Panc1 (cell line): ENCODE measurements at places on chromosomes 16 and 17. TPM values are rescaled to one million over a fixed set of nuclear protein-coding genes. Genes with fewer than 3 reads are reported as not detected.

Gene CDH8
- total RNA-seq = 0.21 TPM

Gene KCNH6
- not detected for total RNA-seq

Gene C17orf113
- 0.74 TPM for total RNA-seq

Gene CACNG3
- not detected for total RNA-seq

Gene RNU2-1
- 4,481 TPM for total RNA-seq

Gene PABPN1L
- total RNA-seq = not detected

Gene RRAD
- total RNA-seq = 4.3 TPM

Gene APOH
- 1.2 TPM for total RNA-seq

Gene NAT9
- total RNA-seq = 90.1 TPM

Gene COX10
- total RNA-seq = 13.4 TPM

Gene MAPT
- 0.59 TPM for total RNA-seq

Gene MAP2K6
- total RNA-seq = 11.8 TPM

Gene TLCD3B
- total RNA-seq = 3.5 TPM

Gene NDUFAF8
- total RNA-seq = 75.8 TPM

Gene TMC7
- 5.1 TPM for total RNA-seq

Gene PRAC2
- total RNA-seq = not detected

Gene UTS2R
- total RNA-seq = 0.39 TPM

Gene ACSM2A
- total RNA-seq = not detected

Gene PDILT
- total RNA-seq = not detected

Gene CHST5
- 0.15 TPM for total RNA-seq

Gene ITGB4
- total RNA-seq = 100 TPM

Gene TSPAN10
- 4.8 TPM for total RNA-seq

Gene CCL16
- total RNA-seq = not detected

Gene ATP2C2
- total RNA-seq = 0.67 TPM

Gene HSD17B2
- total RNA-seq = 0.41 TPM

Gene DHRS7C
- total RNA-seq = not detected

Gene DECR2
- total RNA-seq = 92.7 TPM

Gene C17orf107
- total RNA-seq = 2.4 TPM

Gene RNF112
- total RNA-seq = 0.10 TPM

Gene FAM83G
- total RNA-seq = 17.3 TPM

Gene RAD51D
- total RNA-seq = 25.9 TPM

Gene TAC4
- not detected for total RNA-seq

Gene SPATA22
- total RNA-seq = not detected

Gene ZNF668
- total RNA-seq = 21.5 TPM

Gene TP53TG3B
- 0.18 TPM for total RNA-seq

Gene BCAR1
- 120 TPM for total RNA-seq

Gene CHST4
- 1.1 TPM for total RNA-seq

Gene SLC35G6
- not detected for total RNA-seq

Gene SLC5A2
- total RNA-seq = 0.15 TPM

Gene ENPP7
- not detected for total RNA-seq

Gene EPOP
- 19.9 TPM for total RNA-seq

Gene ITGAE
- total RNA-seq = 20.9 TPM

Gene CSH2
- not detected for total RNA-seq

Gene PRRT2
- total RNA-seq = 9.7 TPM

Gene HYDIN
- total RNA-seq = 0.80 TPM

Gene KRT12
- not detected for total RNA-seq

Gene BEAN1
- not detected for total RNA-seq

Gene CDRT15L2
- total RNA-seq = not detected

Gene NEUROD2
- total RNA-seq = not detected

Gene GCGR
- 1.6 TPM for total RNA-seq

Gene HOXB1
- total RNA-seq = not detected

Gene TBC1D3C
- total RNA-seq = not detected

Gene TBC1D26
- 0.05 TPM for total RNA-seq

Gene SLC6A2
- 0.10 TPM for total RNA-seq

Gene MPP2
- 3.5 TPM for total RNA-seq

Gene HSPB9
- not detected for total RNA-seq

Gene SLC5A10
- not detected for total RNA-seq
